ENCODE measurements at places on chromosomes 3 and 15. TPM values are rescaled to one million over a fixed set of nuclear protein-coding genes. Genes with fewer than 3 reads are reported as not detected.
A peak's percentile ranks its signal among the peaks of the same experiment; 100 is the strongest.

- peaks cover 9% of the 10 kb centered on the region for H3K4me1 ChIP-seq
- H3K4me3 ChIP-seq = no peak overlapping the region
- H3K36me3 ChIP-seq = no peaks in the 10 kb centered on the region
- H3K27me3 ChIP-seq = peaks cover 2% of the 10 kb centered on the region
- no peak for DNase-seq
These were observed 129.2 kb upstream of the DPH6 start for GRCh38 chr15:35674873-35675781.

DNA sequence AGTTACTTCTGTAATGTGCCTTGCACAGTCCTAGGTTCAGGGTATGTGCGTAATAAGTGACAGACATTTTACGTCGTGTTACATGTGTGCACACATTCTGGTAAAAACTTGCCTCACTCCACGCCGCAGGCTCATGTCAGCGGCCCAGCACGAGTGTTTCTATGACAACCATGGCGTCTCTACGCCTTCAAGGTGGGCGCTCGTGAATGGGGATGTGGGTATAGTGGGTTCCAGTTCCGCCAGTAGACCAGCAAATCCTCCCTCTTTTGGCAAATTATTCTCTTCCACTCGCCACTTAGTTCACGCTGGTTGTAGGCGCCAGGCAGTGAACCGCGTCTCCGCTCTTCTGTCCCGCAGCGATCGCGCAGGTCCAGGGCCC lies 40.3 kb downstream of the CHST14 start:
- H3K27me3 ChIP-seq = peaks cover 55% of the 10 kb centered on the region
- peak overlapping the region; percentile 78 for H3K4me3 ChIP-seq
- H3K36me3 ChIP-seq = no peaks in the 10 kb centered on the region
- H3K4me1 ChIP-seq = peaks cover 15% of the 10 kb centered on the region
- no peak for DNase-seq

Gene GP5
- 12.8 TPM for total RNA-seq

Gene NRROS
- total RNA-seq = 4.1 TPM

- no peaks in the 10 kb centered on the region for H3K4me1 ChIP-seq
- H3K27ac ChIP-seq = no peak overlapping the region
- no peaks in the 10 kb centered on the region for H3K27me3 ChIP-seq
- H3K36me3 ChIP-seq = no peaks in the 10 kb centered on the region
- DNase-seq = no peak
These were observed 821.8 kb downstream of the TBL1XR1 start for GRCh38 chr3:176375519-176375918.

GRCh38 chr15:87671289-87671688 lies 585.2 kb downstream of the NTRK3 start:
- no peak overlapping the region for H3K27ac ChIP-seq
- no peaks in the 10 kb centered on the region for H3K36me3 ChIP-seq
- no peak overlapping the region for H3K4me3 ChIP-seq
- no peak for DNase-seq
- no peaks in the 10 kb centered on the region for H3K4me1 ChIP-seq

DNA sequence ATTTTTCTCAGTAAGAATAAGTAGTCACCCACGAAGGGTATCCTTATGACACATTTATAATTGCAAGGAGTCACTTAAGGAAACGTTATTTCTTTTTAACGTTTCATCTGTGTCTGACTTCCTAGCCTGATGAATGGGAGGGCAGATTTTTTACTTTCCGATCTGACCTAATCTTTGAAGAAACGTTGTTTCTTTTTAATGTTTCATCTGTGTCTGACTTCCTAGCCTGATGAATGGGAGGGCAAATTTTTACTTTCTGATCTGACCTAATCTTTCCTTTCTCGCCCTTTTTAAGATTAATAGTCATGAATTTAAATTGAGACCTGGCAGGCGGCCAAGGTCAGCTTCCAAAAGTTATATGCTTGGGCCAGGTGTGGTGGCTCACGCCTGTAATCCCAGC lies 3.0 kb upstream of the KLHL6 start:
- H3K36me3 ChIP-seq = peaks cover 2% of the 10 kb centered on the region
- H3K4me1 ChIP-seq = peaks cover 29% of the 10 kb centered on the region
- DNase-seq = no peak
- H3K27ac ChIP-seq = peak overlapping the region; percentile 1

Gene WDR93
- total RNA-seq = not detected

DNA sequence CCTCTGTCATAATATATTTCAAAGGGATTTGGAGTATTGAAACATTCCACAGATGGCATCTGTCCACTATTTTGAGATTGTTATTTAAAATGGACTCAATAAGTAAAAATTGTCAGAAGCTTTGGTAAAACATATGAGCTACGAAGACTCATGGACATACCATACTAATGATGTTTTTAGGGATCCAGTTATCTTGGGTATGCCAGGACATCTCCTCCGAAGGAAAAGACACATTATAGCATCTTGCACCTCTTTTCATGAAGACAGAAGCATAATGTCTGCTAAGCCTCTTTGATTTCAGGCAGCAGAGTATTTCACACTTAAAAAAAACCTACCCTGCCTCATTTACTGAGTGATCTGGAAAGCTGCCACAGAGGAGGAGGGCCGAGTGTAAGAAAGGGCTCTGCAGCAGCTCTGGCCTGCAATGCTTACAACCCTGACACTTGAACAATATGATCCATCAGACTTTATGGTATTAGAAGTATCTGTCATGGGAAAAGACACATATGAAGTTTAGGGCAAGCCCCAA lies 284.8 kb downstream of the TUSC7 start:
- no peaks in the 10 kb centered on the region for H3K36me3 ChIP-seq
- H3K4me1 ChIP-seq = no peaks in the 10 kb centered on the region
- no peak overlapping the region for H3K27ac ChIP-seq
- DNase-seq = no peak

DNA sequence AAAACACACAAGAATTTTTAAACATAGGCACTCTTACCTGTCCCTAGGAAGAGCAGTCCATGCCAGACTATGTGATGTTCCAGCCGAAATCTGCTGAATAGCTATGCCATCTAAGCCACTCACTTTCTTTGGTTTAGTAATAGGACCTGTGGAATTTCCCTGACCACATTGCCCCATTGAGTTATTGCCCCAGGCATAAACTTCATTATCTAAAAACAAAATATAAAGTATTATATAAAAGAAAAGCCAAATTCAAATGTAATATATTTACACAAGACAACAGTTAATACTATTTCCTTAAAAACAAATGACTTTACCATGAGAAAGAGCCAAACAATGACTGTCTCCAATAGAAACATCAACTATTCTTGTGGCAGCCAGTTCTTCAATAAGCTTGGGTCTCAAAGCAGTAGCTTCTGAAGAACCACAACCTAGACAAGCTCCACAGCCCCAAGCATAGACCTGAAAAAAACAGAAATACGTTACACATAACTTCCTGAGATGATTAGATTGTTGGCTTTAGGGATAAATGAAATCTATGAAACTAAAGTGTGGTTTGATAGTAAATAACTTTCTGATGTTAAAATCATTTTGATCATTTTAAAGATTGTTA lies 84.3 kb downstream of the HERC1 start:
- no peaks in the 10 kb centered on the region for H3K27me3 ChIP-seq
- DNase-seq = peak; percentile 11
- H3K27ac ChIP-seq = peak overlapping the region; percentile 71
- peaks cover 16% of the 10 kb centered on the region for H3K36me3 ChIP-seq
- no peaks in the 10 kb centered on the region for H3K4me1 ChIP-seq

Gene AMIGO3
- total RNA-seq = 1.0 TPM

GRCh38 chr3:13512451-13512850 lies 32.3 kb downstream of the HDAC11 start:
- H3K4me1 ChIP-seq = no peaks in the 10 kb centered on the region
- H3K27me3 ChIP-seq = no peaks in the 10 kb centered on the region
- no peak overlapping the region for H3K27ac ChIP-seq
- DNase-seq = no peak
- no peak overlapping the region for H3K4me3 ChIP-seq

Gene EFL1
- total RNA-seq = 22.6 TPM

Gene MAP2K1
- total RNA-seq = 49.3 TPM

Data from naive thymus-derived CD8-positive, alpha-beta T cell (primary cell).